Mucosa of descending colon (tissue), 3 donors: ENCODE measurements at places on chromosomes 7 and 10.

DNA sequence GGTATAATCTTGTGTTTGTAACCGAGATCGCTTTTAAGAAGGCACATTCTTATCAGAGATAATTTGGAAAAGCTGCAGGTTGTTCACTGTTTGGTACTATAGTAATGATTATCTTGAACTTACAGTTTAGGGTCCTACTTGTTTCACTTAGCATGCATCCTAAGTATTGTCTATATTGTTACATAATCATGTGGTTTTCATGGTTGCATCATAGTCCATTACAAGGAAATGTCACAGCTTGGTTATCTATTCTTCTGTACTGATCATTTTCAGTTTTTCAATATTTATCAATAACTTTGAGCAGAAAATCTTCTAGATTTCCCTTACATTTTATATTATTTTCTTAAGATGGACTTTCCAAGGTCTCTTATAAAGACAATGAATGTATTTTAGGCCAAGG, 116.3 kb downstream of the PLPP4 start:
- DNase-seq: no peak

GRCh38 chr10:110861476-110861875, 10.3 kb upstream of the PDCD4 start:
- no peak for DNase-seq

DNA sequence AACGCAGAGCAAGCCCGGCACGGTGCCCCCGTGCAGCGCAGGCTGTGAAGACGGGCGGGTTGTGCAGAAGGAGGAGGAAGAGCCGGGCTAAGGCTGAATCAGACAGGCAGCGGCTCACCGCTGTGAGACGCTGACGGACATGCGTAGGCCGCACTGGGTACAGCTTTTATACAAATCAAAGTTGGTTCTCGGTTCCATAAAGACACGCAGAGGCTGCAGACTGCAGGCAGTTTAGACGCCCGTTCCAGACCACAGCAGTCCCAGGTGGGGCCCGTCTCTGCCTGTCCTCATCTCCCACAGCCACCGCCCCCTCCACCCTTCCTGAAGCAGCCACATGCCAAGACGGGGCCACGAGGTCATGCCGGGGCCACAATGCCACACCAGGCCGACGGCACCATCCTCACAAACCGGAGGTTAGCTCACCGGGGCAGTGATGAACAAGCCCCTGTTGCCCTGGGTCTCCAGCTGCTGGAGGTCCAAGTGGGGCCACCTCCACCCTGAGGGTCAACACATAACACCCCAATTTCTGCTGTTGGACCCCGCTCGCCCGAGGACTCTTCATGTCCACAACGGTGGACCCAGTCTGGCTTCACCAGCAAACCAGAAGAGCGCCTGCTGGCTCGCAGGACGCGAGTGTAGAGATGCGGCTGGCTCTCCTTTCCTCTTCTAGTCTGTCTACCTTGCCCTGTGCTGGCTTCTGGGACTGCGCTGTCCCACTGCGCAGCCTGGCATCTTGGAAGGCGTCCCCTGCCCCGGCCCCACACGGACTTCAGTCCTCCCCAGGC, 227.2 kb downstream of the ELFN1 start:
- DNase-seq: no peak

GRCh38 chr10:73529089-73529832, 33.4 kb upstream of the PPP3CB start:
- peak; percentile 70 for DNase-seq

- peak; percentile 10 for DNase-seq
Observed at GRCh38 chr10:131199646-131200045, 111.9 kb downstream of the TCERG1L start.

GRCh38 chr10:25818751-25819150, 115.3 kb upstream of the MYO3A start:
- no peak for DNase-seq

GRCh38 chr10:102416695-102417094, 1.9 kb downstream of the PSD start:
- DNase-seq: no peak

DNA sequence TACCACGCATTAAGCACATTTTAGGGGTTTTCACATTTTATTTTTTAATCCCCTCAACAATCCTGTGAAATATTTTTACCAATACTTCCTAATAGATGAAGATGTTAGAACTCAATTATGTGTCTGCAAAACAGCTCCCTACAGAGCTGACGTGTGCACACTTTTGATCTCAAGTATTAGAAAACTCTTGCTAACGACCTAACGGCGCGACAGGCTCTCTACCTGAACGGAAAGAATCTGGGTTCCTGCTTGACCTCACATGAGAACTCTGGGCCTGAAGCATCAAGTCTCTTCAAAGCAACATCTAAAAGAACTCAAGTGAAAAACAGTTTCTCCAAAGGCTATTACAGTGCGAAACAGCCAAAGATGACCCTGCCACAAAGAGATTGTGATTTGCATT, 113.9 kb downstream of the DOCK4 start:
- no peak for DNase-seq

GRCh38 chr10:49474901-49475300, 64.0 kb downstream of the ERCC6 start:
- DNase-seq: no peak

GRCh38 chr7:55133630-55134358, 115.0 kb downstream of the EGFR start:
- no peak for DNase-seq

DNA sequence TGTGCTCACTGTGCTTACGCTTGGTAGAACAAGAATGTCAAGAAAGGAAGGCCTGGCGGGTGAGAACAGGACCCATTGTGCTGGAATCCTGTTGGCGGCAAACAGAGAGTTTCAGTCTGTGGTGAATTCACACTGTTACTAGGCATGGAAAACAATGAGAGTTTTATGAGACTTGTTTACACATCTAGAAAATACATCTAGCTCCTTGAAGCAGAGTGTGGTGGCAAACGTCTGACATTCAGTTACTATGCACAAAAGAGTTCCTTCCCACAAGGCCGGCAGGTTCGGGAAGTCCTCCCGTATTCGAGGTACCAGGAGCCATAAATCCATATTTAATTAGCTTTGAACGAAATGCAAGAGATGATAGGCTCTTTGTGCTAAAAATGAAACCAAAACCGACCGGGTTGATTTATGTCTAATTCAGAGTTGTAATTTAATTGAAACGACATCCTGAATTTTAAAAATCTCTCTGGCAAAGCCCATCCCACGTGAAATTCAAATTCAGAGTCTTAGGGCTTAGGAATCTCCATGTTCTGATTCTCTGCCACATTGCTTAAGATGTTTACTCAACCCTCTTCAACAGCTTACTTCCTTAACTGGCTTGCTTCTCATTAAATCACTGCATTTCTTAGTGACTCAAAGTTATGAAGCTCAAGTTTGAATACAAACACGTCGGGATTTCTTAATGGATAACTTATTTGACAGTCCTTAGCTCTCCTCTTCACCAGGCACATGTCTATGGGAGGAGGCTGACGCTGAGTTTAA, 299.9 kb upstream of the PITRM1 start:
- peak; percentile 59 for DNase-seq

- DNase-seq: no peak
Observed at GRCh38 chr7:143454091-143454680, 10.9 kb downstream of the TAS2R60 start.

- no peak for DNase-seq
Observed at GRCh38 chr7:122881324-122881723, 4.9 kb downstream of the CADPS2 start.

GRCh38 chr7:44983742-44984477, 5.1 kb upstream of the MYO1G start:
- DNase-seq: no peak

DNA sequence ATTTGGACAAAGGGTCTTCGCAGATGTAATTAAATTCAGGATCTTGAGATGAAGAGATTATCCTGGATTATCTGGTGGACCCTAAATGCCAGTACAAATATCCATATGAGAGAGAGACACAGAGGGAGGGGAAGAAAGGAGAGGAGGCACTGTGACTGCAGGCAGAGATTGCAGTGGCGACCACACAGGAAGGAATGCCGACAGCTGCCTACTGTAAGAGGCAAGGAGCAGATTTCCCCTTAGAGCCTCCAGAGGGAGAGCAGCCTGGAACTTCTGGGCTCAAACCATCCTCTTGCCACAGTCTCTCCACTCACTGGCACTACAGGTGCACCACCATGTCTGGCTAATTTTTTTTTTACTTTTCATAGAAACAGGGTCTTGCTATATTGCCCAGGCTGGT, 152.3 kb downstream of the SDK1 start:
- DNase-seq: no peak

GRCh38 chr7:22332461-22332870, 24.5 kb downstream of the RAPGEF5 start:
- DNase-seq: no peak

DNA sequence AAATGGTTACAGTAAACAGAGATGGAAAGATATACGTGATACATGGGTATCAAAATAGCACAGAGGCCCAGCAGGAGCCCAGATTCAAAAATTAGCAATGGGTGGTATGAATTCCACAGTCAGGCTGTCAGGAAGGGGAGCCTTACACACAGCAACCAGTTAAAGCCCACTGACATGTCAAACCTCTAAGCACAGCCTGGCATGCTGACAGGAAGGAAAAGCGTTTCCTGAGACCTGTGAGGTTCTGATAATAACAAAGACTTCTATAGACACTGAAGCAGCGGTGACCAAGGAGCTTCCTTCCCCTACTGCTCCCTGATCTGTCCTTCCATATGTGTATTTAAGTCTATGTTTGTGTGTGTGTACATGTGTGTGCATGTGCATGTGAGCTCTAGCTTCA, 89.9 kb downstream of the PHYHIPL start:
- no peak for DNase-seq

DNA sequence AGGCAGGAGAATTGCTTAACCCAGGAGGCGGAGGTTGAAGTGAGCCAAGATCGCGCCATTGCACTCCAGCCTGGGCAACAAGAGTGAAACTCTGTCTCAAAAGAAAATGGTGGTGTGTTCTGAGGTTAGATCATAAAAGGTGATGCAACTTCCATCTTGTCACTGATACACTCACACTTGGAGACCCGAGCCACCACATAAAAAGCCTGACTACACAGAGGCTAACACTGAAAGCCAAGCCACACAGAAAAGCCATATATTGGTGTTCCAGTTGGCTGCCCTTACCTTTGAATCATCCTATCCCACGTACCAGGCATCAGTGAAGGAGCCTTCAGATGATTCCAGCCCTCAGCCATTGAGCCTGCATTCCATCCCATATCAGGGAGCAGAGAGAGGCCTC, 4.0 kb downstream of the MORN4 start:
- DNase-seq: no peak

- peak; percentile 86 for DNase-seq
Observed at GRCh38 chr10:45373576-45374349, at the start of gene ALOX5. TSS of gene ALOX5 (plus strand) at chr10:45374216. CDS start at chr10:45374280, 64 bp downstream.

DNA sequence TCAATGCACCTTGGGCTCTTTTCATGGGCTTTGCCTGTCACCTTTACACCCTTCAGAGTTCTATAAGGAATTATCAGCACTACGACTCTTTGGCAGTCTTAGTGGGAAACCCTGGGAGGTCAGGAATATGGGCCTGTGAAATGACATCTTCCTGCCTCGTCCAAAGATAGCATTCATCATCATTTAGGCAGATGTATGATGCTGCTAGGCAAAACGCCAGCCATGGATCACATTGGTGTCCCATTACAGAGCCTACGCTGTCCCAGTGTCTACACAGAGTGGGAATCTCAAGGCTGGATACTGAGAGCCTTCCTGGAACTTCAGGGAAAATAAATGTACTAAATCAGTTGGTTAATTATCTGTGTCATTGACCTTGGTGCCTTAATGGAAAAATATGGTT, 259.4 kb upstream of the CELF2 start:
- no peak for DNase-seq

GRCh38 chr10:19930936-19931893, 115.0 kb downstream of the PLXDC2 start:
- no peak for DNase-seq

DNA sequence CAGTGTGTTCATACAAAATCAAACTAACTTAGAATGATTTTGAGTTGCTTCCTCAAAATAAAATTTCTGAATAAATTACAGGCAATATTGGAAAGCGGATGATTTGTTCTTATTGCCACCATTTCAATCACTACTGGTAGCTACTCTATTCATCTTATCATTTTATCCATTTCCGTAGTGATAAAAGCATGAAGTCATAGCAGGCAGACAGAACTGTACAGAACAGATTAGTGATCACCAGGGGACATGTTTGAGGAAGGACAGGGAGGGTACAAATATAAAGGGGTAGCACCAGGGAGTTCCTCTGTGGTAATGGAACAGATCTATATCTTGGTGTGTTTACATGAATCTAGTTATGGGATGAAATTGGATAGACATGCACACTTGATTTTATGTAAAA, 138.5 kb downstream of the WNT2 start:
- DNase-seq: no peak

DNA sequence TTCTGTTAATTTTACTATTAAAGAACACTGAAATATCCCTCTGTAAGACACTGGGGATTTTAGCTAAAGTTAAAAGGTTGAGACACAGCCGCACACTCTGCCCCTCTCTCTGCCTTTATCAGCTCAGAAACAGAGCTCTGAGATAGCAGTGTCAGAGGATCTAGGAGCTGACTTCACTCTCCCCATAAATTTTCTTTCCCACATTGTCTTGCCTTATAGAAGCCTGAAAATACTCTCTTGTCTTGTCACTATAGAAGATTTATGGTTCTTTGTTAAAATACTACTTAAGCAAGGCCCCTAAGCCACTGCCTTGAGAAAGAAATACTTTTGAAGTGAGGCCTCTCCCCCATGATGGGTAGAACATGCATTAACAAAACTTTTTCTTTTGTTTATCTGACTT, 105.7 kb upstream of the C10orf90 start:
- DNase-seq: no peak

- no peak for DNase-seq
Observed at GRCh38 chr7:20241194-20241910, 24.2 kb upstream of the MACC1 start.

DNA sequence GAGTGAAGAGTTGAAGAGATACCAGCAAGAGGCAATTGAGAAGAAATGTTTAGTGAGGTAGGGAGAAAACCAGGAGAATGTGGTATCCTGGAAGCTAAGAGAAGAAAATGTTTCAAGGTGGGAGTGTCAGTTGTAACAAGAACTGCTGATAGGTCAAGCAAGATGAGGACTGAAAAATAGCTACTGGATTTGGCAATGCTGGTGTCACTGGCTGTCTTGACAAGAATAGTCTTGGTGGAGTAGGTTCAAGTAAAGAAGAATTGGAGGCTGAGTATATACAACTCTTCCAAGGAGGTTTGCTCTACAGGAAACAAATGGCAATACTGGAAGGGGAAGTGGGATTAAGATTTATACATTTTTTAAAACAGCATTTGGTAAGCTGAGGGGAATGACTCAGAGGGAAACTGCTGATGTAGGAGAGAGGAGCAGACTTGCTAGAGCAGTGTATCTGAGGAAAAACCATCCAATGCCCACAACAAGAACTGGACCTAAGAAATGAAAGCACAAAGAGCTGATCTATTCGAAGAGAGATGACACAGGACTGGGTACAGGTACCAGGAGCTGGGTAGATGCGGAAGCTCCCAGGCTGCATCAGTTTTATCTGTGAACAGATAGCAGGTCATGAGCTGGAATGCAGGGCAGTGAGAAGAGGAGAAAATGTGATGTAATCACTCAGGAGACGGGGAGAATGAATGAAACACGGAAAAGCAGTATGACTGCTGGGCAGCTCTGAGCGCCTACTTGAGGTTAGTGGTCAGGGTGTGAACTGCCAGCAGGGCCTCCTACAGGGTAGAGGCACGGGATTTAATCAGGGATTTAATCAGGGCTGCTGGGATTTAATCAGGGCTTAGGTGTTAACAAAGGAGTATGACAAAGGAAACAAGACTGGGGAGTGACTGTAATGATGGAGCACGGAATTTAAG, 34.5 kb downstream of the FAM25A start:
- DNase-seq: no peak

GRCh38 chr10:16777473-16778370, 39.5 kb downstream of the RSU1 start:
- DNase-seq: peak; percentile 20

GRCh38 chr7:40808378-40808942, 673.7 kb downstream of the SUGCT start:
- DNase-seq: no peak
